HTR-8/SVneo (cell line): ENCODE measurements at places on chromosomes 7 and 10.

GRCh38 chr7:22944022-22944421, 69.9 kb downstream of the HYCC1 start:
- no peak for DNase-seq

DNA sequence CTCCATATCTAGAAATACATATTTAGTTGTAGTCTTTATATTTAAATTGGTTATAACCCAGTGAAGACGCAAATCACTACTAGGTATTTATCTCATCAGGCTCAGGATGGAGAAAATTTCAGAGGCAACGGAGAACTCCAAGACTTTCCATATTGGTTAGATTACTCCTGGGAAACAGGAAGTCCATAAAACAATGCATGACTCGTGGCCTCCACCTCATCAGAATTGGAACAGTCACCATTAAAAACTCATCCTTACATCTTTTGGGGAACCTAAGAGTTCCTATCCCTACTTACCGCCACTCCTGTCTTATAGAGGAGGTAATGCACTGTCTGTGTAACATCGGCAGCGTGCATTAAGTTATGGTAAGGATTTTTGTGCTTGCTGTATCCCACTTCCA, 177.6 kb downstream of the PPP1R17 start:
- no peak for DNase-seq

DNA sequence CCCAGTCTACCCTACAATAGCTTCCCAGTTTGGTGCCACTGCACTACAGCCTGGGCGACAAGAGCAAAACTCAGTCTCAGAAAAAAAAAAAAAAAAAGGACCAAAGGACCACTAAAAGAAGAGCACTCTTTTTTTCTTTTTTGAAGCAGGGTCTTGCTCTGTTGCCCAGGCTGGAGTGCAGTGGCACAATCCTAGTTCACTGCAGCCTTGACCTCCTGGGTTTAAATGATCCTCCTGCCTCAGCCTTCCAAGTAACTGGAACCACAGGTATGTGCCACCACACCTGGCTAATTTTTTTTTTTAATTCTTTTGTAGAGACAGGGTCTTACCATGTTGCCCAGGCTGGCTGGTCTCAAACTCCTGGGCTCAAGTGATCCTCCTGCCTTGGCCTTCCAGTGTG, 14.0 kb downstream of the PLAU start:
- DNase-seq: no peak

DNA sequence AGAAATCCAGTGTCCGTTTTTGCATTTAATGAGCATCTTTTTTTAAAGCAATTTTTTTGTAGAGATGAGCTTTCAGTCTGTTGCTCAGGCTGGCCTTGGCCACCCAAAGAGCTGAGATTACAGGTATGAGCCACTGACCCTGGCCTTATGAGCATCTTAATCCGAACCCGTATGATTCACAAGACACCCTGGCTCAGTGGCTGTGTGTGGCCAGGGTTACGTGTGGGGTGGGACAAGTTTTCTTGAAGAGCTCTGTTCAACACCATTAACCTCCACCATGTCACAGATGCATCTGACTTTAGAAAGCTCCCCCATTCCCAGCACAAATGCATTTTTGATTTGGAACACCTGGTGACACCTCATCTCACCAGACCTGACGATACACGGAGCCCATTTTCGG, 166.5 kb upstream of the PITRM1 start:
- DNase-seq: no peak

- no peak for DNase-seq
Observed at GRCh38 chr7:156950381-156950858, 908 bp downstream of the NOM1 start.

- no peak for DNase-seq
Observed at GRCh38 chr10:31288962-31289361, 30.1 kb upstream of the ZEB1 start.

GRCh38 chr7:157961731-157962457, 625.1 kb downstream of the DNAJB6 start:
- DNase-seq: no peak

DNA sequence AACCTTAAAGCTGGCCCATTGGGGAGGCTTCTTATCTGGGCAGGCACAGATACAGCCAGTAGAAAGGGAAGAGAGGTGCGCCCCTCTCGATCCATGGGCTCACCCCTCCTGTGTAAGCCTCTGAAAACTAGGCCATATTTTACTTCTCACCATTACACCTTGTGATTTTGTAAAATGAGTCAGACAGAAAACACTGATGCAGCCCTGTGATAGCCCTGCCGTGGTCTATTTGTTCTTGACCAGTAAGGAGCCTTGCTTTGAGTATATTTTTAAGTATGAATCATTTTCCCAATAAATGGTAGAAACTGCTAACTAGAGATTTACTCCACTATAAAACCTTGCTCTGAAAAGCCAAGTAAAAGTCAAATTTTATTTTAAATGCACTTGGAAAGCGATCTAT, 329.8 kb upstream of the MBL2 start:
- no peak for DNase-seq

GRCh38 chr7:150871601-150872000, 19.3 kb downstream of the AOC1 start:
- no peak for DNase-seq

DNA sequence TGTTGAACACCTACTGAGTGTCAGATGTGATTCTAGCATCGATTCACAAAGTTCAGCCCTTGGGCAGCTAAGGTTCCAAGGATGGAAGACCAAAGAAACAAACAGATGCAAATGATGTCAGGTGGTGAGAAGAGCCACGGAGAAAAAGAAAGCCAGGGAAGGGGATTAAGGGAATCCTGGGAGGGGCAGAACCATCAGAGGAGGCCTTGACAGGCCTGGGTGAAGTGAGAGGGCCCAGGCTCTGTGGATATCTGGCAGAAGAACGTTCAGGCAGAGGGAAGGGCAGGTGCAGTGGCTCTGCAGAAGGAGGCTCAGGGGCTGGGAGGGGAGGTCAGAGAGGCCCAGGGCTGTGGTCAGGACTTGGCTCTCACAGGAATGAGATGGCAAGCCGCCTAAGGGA, 90.4 kb downstream of the C10orf105 start:
- no peak for DNase-seq
